ENCODE measurements at places on chromosomes 6 and 20.

GRCh38 chr20:57060407-57061050 lies 205.9 kb downstream of the BMP7 start:
- DNase-seq = no peak

DNA sequence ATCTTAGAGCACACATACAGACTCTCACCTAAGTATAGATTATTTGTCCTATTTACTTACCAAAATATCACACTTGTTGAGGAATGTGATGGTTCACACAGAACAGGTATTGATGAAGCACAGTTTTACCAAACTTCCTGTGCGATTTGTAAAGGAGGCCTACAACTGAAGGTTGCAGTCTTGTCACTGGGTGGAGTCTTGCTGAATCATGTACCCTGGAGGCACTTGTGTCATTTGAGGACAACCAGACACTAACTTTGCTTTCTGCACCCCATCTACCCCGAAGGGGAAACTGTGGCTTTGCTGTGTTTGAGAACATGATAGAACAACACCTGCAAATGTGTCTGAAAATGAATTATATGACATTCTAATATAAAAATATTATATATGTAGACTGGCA lies 32.4 kb upstream of the HINT3 start:
- DNase-seq = no peak

DNA sequence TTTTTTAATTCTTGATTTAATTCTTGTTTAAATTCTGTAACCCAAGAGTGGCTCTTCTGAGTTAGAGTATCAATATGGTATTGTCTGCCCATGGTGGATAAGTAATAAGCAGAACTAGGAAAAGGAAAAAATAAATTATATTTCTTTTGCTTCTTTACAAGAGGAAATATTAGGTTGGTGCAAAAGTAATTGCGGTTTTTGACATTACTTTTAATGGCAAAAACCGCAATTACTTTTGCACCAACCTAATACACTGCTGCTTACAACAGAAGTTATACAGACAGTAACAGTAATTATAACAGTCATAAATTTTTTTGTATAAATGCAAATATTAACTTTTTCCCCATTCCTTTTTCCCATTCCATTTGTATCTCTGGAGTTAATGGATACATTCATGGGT lies 65.6 kb downstream of the HS3ST5 start:
- DNase-seq = no peak

DNA sequence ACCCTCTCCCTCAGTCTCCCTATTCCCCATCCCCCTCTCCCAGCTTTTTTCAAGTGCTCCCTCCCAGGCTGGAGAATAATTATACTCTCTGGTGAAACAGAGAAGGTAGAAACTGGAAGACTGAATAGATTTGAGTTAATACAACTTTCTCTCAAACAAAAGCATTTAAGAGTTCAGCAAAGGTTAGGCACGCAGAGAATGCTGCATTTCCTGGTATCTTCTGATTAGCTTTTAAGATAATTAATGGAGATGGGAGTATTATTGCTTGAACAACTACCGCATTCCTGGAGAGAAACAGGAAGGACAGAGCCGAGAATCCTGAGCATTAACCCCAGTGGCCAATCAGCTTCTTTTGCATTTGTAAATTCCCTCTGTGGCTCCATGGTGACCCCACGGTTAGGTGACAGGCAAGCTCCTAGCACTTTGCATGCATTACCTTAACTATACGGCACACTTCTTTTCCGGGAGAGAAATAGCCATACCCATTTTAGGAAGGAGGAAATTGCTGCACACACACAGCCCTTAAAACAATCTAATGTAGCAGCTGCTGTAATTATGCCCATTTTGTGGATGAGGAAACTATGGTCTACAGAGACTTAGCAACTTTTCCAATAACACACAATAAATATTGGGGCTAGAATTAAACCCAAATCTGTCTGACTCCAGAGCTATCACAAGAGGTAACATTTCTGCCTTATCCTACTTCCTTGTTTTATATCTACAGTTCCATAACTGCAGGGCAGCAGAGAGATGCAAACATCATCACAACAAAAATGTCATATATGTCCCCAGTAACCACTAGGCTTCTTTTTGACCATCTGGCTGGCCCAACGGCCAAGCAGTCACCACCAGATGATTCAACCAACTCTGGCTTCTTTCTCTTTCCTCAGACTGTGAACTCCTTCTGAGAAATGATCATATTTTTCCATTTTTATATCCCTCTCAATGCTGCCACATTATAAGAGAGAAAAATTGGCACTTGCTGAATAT lies 169.9 kb downstream of the CD24 start:
- DNase-seq = no peak

DNA sequence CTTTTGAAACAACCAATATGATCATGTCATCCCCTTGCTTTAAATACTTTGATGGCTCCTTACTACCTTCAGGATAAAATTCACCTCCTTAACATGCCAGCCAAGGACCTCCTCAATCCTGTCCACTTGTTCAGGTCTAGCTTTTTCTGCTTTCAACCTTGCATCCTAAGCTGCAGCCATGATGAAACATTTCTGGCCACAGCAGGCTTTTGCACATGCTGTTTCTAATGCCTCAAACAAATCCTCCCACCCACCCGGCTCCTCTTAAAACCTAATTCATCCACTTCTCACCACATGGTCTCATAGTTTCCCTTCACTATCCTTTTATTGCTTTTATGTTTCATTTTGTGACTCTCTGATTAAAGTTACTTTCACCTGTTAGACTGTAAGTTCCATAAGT lies 124.6 kb downstream of the MYB start:
- no peak for DNase-seq

DNA sequence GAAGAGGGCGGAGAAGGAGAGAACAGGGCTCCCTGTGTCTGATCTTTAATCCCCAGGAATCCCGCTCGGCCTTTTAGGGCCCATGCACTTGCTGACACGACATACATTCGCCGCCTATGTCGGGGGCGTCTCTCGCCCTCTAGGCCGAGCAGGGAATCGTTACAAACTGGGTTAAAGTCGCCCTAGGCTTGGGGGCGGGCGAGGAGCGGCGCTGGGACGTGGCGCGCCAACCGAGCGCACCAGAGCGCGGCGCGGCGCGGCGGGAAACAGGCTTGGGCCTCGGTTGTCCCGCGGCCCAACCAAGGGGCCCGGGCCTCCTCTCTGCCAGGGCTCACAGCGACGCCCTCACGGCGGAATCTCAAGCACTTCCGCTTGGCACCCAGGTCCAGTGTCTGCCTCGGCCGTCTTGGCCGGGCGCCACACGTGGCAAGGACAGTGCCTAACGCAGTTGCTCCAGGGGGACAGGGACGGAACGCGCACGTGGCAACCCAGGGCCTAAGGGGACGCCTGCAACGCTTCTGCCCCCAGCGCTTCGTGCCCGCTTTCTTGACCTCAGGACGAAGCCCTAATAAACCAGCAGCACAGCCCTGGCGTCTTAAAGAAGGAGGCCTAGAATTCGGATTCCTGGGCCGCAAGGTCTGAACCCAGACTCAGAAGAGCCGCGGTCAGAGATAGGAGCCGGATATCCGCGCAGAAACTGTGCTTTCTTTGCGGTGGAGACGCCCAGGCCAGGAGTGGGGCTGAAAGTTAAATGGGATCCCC lies 71.5 kb downstream of the NCR2 start:
- DNase-seq = no peak

DNA sequence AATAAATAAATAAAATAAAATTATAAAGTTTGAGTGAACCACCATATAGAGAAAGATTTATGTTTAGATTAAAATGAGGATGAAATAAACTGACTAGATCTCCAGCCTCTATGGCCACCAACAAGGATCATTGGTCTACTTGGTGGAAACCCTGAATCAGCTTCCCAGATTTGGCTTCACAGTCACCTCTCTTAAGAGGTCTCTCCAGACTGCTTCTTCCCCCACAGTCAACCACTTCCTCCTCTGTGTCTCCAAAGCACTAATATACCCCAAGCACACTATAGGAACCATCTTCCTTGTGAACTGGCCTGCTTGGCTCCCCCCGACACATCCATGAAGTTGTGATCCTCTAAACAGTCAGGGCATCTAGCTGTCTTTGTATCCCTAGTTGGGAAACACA lies 529.6 kb upstream of the RNF217 start:
- no peak for DNase-seq

DNA sequence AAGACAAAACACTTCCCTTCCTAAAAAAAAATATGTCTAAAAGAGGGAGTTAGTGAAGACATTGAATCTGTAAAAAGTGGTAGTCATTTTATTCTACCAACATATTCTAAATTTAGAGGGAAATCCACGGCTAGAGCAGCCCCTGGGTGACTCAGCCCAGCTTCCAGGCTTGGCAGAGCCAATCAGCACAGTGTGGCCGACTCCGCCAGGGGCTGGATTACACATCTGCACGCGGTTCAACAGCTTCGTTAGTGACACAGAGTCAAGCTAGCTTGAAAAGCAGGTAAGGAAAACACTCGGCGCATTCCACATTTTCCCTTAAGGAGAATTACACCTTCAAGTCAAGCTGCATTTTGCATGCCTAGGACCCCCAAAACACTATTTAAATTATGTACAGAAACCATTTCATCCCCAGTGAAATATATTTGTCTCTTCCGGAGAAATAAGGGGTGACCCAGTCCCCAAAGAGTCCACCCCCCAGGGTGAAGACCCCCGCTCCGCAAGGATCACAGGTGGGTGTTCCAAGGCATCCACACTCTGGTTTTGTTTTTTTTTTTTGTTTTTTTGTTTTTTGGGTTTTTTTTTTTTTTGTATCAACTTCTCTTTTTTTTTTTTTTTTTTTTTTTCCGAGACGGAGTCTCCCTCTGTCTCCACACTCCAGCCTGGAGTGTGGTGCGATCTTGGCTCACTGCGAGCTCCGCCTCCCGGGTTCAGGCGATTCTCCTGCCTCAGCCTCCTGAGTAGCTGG lies 58.4 kb upstream of the ARID1B start:
- DNase-seq = no peak

DNA sequence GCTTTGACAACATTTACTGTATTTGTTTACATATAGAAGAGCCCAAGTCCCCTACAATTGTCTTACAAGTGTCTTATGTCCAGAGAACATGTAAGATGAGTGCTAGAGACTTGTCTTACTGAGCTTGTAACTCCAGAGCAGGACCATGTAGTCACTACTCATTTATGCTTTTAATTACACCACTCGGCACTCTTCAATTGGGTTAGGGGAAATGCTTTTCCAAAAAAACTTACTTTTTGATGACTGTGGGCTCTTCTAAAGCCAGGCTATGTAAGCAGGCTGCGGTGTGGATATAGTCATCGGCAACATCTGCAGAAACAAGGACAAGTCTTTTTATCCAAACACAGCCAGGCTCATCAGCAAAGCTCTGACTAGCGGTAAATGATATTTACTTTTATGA lies 18.7 kb downstream of the SNX5 start:
- no peak for DNase-seq

- DNase-seq = no peak
These were observed 318.7 kb downstream of the SOX4 start for GRCh38 chr6:21912151-21912832.

DNA sequence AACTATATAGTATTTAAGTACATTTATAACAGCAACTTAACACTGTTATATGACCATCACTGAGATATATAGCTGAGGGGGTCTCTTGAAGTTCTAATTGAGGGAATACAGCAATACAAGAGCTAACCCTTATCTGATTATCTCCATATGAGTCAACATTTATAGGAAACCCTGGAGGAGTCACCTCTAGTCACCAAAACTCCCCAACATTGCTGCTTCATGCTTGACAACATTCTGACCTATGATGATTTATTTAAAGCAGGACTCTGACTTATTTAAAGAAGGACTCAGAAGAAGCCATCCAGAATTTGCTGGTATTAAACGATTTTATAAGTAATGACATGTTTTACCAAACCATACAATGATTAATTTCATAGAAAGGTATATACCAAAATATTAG lies 182.6 kb upstream of the NOX3 start:
- no peak for DNase-seq

DNA sequence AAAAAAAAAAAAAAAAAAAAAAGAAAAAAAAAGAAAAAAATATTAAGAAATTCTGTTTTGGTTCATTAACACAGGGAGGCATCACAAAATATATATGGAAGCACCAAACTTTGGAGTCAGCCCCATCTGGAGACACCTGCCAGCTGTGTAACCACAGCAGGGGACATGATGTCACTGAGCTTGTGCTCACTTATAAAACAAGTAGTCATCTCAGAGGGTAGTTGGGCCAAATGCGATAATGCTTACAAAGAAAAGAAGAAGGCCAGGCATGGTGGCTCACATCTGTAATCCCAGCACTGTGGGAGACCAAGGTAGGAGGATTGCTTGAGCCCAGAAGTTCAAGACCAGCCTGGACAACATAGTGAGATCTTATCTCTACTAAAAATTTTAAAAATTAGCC lies 1.1 kb upstream of the BNIP5 start:
- DNase-seq = no peak

DNA sequence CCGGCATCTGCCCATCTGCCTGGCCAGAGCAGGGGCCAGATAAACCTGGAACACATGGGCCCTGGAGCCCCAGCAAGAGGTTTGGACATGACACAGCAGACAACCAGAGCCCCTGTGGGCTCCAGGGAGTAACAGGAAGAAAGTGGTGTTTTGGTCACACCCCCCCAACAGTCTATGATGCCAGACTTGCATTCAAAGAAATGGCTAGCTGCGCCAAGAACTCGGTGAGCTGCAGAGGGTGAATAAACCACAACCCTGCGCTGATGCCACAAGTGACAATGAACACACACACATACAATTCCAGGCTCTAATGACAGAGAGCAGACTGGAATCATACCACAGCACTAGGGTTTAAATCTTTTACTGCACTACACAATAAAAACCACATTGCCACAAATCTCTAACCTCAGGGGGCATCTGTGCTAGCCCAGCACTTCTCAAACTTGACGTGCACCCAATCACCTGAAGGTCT lies 34.0 kb downstream of the TRERF1 start:
- peak; percentile 55 for DNase-seq

GRCh38 chr6:11812951-11813350 lies 34.3 kb upstream of the ADTRP start:
- DNase-seq = no peak

- DNase-seq = no peak
These were observed 196.5 kb upstream of the ZNF217 start for GRCh38 chr20:53789989-53790675.

GRCh38 chr6:3981917-3982316 lies 97.0 kb downstream of the FAM217A start:
- no peak for DNase-seq

GRCh38 chr20:31894980-31895675 lies 24.7 kb downstream of the TTLL9 start:
- no peak for DNase-seq

DNA sequence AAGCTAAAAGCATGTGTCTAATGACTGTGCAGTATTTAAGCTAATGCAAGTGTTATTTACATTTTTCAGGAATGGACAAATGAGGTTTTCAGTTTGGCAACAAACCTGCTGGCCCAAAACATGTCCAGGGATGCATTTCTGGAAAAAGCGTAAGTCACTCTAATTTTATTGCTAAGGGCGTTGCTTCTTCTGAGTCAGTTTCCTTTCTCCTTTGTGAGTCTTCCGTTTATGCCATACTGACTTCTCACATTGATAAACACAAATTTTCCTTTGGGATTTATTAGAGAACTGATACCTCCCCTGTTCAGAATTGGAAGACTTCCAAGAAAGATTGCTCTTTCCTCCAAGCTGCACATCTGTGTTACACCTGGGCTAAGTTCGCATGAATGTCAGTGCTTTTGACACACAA lies 422.9 kb upstream of the PLCB4 start:
- no peak for DNase-seq

- DNase-seq = no peak
These were observed 59.9 kb downstream of the ANKEF1 start for GRCh38 chr20:10094566-10095173.

Measured in CD4-positive, alpha-beta T cell treated with Interleukin-6 at 100 ng/mL for 8 hours (primary cell).